ENCODE measurements at places on chromosomes 2 and 18.

GRCh38 chr2:63038034-63038433, 12.6 kb upstream of the OTX1 start:
- no peak for DNase-seq

DNA sequence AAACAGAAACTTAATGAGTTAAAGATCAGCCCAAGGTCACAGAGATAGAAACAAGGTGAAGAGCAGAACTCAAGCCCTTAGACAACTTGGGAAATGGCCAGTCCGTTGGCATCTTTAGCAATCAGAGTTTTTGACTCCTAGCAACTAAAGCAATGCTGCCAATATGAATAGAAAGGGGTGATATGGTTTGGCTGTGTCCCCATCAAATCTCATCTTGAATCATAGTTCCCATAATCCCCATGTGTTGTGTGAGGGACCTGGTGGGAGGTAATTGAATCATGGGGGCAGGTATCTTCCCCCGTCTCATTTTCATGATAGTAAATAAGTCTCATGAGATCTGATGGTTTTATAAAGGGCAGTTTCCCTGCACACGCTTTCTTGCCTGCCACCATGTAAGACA, 170.2 kb downstream of the DDX1 start:
- no peak for DNase-seq

- DNase-seq, result no peak
These were observed 207.9 kb downstream of the CMPK2 start for GRCh38 chr2:6657855-6658254.

DNA sequence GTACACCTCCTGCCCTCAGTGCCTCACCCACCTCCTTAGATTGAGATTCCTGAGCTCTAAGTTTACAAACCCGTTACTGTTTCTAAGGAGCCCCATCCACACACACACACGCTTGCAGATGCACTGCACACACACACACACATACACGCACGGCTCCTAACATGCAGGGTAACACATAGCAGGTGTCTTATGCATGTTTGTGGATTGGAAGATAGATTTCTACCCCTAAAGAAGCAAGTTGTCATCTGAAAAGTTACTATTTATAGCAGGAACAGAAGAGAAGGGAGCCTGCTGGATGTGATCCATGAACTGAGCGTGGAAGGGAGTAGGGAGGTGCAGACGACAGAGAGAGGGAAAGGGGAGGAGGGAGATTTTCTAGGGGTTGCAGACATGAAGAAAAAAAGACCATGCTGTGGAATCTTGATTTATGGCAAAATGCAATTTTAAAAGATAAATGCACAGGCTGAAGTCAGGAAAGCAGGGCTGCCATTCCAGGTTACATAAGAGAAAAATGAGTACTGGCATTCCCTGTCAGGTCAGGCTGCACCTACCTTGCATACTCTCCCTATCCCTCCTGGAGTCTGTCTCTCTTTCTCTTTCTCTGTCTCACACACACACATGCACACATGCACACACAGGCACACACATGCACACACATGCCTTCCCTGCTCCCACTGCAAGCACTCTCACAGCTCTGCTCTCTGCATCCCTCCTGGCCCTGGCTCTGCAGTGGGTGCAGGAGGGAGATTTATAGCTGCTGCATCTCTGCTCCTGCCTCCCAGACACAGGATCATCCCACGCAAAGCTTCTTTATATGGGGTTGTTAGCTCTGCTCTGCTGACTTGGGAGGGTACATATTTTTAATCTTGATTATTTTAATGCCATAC, 192.6 kb upstream of the MYT1L start:
- no peak for DNase-seq
